Breast epithelium (tissue), 4 donors: ENCODE measurements at places on chromosomes 12 and 14. TPM values are rescaled to one million over a fixed set of nuclear protein-coding genes. Genes with fewer than 3 reads are reported as not detected.

- H3K36me3 ChIP-seq: no peaks in the 10 kb centered on the region
- no peak overlapping the region for H3K4me3 ChIP-seq
- H3K27me3 ChIP-seq: no peaks in the 10 kb centered on the region
- H3K27ac ChIP-seq: no peak overlapping the region
- no peak for DNase-seq
These were observed 140.6 kb downstream of the PDE3A start for GRCh38 chr12:20508962-20509361.

DNA sequence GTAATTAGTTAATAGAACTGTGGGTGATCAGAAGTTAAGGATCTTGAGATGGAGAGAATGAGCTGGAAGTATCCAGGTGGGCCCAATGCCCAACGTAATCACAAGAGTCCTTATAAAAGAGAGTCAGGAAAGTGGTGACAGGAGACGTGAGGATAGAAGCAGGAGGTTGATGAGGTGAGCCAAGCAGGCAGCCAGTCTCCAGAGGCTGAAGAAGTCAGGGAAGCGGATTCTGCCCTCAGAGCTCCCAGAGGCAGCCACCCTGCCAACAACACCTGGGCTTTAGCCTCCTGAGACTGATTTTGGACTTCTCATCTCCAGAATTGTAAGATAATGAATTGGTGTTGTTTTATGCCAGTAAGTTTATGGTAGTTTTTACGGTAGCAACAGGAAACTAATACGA lies 10.1 kb upstream of the SAV1 start:
- peaks cover 13% of the 10 kb centered on the region for H3K4me1 ChIP-seq
- no peak for DNase-seq
- no peaks in the 10 kb centered on the region for H3K36me3 ChIP-seq
- peak overlapping the region; percentile 90 for H3K27ac ChIP-seq
- no peaks in the 10 kb centered on the region for H3K27me3 ChIP-seq

GRCh38 chr14:91154851-91155625 lies 41.2 kb downstream of the DGLUCY start:
- H3K4me3 ChIP-seq: no peak overlapping the region
- DNase-seq: no peak
- H3K27ac ChIP-seq: no peak overlapping the region

DNA sequence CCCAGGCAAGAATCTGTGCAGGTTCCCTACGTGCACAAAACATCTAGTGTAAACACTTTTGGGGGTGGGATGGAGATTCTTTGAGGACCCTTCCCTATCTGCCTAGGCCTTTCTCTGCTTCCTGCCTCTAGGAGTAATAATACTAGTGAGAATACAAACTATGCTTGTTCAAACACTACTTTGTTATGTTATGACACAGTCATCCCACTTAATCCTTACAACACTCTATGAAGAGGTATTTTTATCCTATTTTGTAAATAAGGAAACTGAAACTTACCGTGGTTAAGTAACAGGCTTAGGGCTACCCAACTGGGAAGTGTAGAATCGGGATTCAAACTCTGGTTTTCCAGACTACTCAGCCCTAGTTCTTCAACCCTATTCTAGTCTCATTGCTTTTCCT lies 96.5 kb downstream of the KCNA5 start:
- no peaks in the 10 kb centered on the region for H3K27me3 ChIP-seq
- no peaks in the 10 kb centered on the region for H3K4me1 ChIP-seq
- no peak for DNase-seq
- H3K27ac ChIP-seq: no peak overlapping the region
- no peak overlapping the region for H3K4me3 ChIP-seq

The LBHD2 gene
- not detected for total RNA-seq

The ASIC1 gene
- total RNA-seq: 0.88 TPM

GRCh38 chr12:38664661-38665269 lies 240.6 kb downstream of the CPNE8 start:
- H3K27me3 ChIP-seq: no peaks in the 10 kb centered on the region
- no peak for DNase-seq
- H3K36me3 ChIP-seq: no peaks in the 10 kb centered on the region
- H3K27ac ChIP-seq: no peak overlapping the region
- H3K4me1 ChIP-seq: no peaks in the 10 kb centered on the region
- no peak overlapping the region for H3K4me3 ChIP-seq

DNA sequence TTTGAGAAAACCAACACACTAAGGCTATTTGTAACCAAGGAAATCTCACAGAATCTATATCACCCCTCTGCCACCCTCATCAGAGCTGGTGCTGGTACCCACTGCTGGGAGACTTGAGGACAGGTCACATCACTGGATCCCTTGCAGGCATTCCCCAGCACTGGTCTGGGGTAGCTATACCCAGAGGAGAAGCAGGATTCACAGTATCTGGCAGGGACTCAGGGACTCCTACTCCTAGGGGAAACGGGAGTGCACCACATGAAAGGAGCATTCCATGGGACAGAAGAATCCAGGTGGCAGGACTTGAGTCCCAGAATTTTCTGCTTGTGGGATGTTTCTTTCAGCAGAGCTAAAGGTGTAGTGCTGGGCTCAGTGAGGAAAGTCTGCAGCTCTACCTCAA lies 223.2 kb downstream of the ADGRD1 start:
- H3K27me3 ChIP-seq: no peaks in the 10 kb centered on the region
- no peak for DNase-seq
- H3K4me1 ChIP-seq: no peaks in the 10 kb centered on the region
- no peak overlapping the region for H3K4me3 ChIP-seq
- no peak overlapping the region for H3K27ac ChIP-seq
- no peaks in the 10 kb centered on the region for H3K36me3 ChIP-seq

- no peak for DNase-seq
- H3K27ac ChIP-seq: no peak overlapping the region
- no peak overlapping the region for H3K4me3 ChIP-seq
- no peaks in the 10 kb centered on the region for H3K36me3 ChIP-seq
- no peaks in the 10 kb centered on the region for H3K27me3 ChIP-seq
These were observed 361.0 kb downstream of the DPF3 start for GRCh38 chr14:72532686-72533454.

- H3K36me3 ChIP-seq: no peaks in the 10 kb centered on the region
- no peaks in the 10 kb centered on the region for H3K4me1 ChIP-seq
- H3K27me3 ChIP-seq: no peaks in the 10 kb centered on the region
These were observed 185.2 kb upstream of the TBX3 start for GRCh38 chr12:114868995-114869834.

GRCh38 chr12:69002969-69003368 lies 70.0 kb upstream of the CPM start:
- no peaks in the 10 kb centered on the region for H3K4me1 ChIP-seq
- no peak for DNase-seq
- no peak overlapping the region for H3K27ac ChIP-seq
- no peaks in the 10 kb centered on the region for H3K36me3 ChIP-seq
- H3K27me3 ChIP-seq: no peaks in the 10 kb centered on the region
- H3K4me3 ChIP-seq: no peak overlapping the region

GRCh38 chr12:38328306-38328895 lies 11.8 kb downstream of the ALG10B start:
- H3K27me3 ChIP-seq: no peaks in the 10 kb centered on the region
- H3K4me1 ChIP-seq: no peaks in the 10 kb centered on the region
- no peaks in the 10 kb centered on the region for H3K36me3 ChIP-seq
- DNase-seq: no peak

- no peaks in the 10 kb centered on the region for H3K4me1 ChIP-seq
- no peak for DNase-seq
- H3K27ac ChIP-seq: no peak overlapping the region
- H3K36me3 ChIP-seq: no peaks in the 10 kb centered on the region
- no peaks in the 10 kb centered on the region for H3K27me3 ChIP-seq
- no peak overlapping the region for H3K4me3 ChIP-seq
These were observed 211.6 kb upstream of the SFSWAP start for GRCh38 chr12:131499160-131499863.

DNA sequence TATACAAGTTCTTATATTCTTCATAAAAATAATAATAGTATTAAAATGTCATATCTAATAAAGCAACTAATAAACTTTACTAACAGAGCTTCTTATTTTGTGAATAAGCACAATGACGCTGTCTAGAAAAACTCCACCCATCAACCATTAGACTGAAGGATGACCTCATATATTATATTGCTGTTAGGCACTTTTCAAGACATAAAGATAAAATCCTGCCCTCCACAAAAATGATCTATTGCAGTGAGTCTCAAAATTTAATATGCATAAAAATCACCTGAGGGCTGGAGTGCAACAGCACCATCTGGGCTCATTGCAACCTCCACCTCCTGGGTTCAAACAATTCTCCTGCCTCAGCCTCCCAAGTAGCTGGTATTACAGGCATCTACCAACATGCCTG lies 20.1 kb downstream of the TM7SF3 start:
- no peak overlapping the region for H3K27ac ChIP-seq
- no peaks in the 10 kb centered on the region for H3K27me3 ChIP-seq
- no peak for DNase-seq
- no peaks in the 10 kb centered on the region for H3K4me1 ChIP-seq
- H3K4me3 ChIP-seq: no peak overlapping the region

- peak; percentile 59 for DNase-seq
- no peak overlapping the region for H3K4me3 ChIP-seq
- no peaks in the 10 kb centered on the region for H3K27me3 ChIP-seq
- no peaks in the 10 kb centered on the region for H3K4me1 ChIP-seq
- H3K36me3 ChIP-seq: no peaks in the 10 kb centered on the region
These were observed 11.9 kb upstream of the TMEM119 start for GRCh38 chr12:108609537-108610335.

DNA sequence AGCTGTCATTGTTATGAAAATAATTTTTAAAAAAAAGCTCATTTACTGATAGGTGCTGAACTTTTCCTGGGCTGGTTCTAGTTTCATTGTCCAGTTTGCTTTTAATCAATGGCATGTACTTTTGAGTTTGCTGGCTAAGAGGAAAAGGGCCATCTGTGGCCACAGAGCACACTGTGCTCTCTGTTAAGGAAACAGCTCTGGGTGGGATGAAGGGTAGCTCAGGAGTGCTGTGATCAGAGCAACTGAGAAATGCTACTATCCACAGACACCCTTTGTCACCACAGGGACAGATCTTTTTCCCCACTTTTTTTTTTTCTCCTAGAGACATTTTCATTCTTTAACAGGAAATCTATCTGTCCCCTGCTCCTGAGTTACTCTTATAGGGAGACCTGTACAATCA lies 387.1 kb upstream of the PRICKLE1 start:
- no peaks in the 10 kb centered on the region for H3K4me1 ChIP-seq
- H3K36me3 ChIP-seq: no peaks in the 10 kb centered on the region
- no peaks in the 10 kb centered on the region for H3K27me3 ChIP-seq

GRCh38 chr12:43816168-43816567 lies 10.1 kb upstream of the TWF1 start:
- no peak overlapping the region for H3K4me3 ChIP-seq
- DNase-seq: no peak
- no peaks in the 10 kb centered on the region for H3K27me3 ChIP-seq
- H3K27ac ChIP-seq: no peak overlapping the region
- no peaks in the 10 kb centered on the region for H3K4me1 ChIP-seq
- no peaks in the 10 kb centered on the region for H3K36me3 ChIP-seq

DNA sequence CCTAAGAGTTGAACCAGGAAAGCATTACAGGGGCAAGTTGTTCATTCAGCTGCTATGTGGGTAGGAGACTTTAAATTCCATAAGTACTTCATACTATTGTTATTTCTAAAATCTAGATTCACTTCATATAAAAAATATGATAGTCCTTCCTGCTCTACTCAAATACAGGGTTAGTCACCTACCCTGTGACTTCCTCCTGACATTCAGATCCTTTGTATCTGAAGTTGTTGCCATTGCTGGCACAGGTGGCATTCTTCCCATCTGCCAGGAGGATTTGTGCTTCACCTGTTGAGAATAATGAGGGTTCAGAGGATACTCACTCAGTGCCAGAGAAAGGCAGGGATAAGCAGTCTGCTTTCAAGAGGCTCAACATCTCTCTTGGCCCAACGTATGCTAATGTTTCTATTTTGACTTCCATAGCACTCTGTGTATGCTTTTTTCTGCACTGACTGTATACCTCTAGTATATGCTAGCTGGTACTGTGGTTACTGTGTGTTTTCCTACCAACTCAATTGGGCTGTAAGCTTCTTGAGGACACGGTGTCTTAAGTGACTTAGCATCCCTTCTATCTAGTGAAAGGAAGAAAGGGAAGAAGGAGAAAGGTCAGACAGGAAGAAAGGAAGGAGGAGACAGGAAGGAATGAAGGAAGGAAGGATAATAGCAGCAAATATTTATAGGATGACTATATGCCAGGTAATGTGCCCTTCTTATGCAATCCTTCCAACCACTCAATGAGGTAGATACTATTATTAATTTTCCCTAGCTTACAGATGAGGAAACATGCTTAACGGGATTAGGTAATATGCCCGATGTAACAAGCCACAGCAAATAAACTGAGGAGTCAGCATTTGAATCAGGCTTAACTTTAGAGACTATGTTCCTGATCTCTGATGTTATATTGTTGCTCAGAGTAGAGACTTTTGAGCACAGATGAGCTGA lies 38.5 kb upstream of the FGF6 start:
- peaks cover under 1% of the 10 kb centered on the region for H3K36me3 ChIP-seq
- no peak overlapping the region for H3K4me3 ChIP-seq
- no peaks in the 10 kb centered on the region for H3K27me3 ChIP-seq
- H3K4me1 ChIP-seq: no peaks in the 10 kb centered on the region
- H3K27ac ChIP-seq: no peak overlapping the region

The CHMP4A gene
- 85.0 TPM for total RNA-seq

GRCh38 chr12:66398931-66399910 lies 96.9 kb downstream of the HELB start:
- H3K27ac ChIP-seq: no peak overlapping the region
- H3K27me3 ChIP-seq: no peaks in the 10 kb centered on the region
- H3K4me1 ChIP-seq: no peaks in the 10 kb centered on the region
- no peak overlapping the region for H3K4me3 ChIP-seq

- no peaks in the 10 kb centered on the region for H3K36me3 ChIP-seq
- H3K4me1 ChIP-seq: no peaks in the 10 kb centered on the region
- no peak overlapping the region for H3K27ac ChIP-seq
These were observed 65.4 kb downstream of the PTPRB start for GRCh38 chr12:70571705-70572268.

GRCh38 chr12:46209914-46210872 lies 58.6 kb downstream of the SLC38A1 start:
- no peaks in the 10 kb centered on the region for H3K36me3 ChIP-seq
- no peaks in the 10 kb centered on the region for H3K4me1 ChIP-seq
- peak overlapping the region; percentile 83 for H3K27ac ChIP-seq

- H3K27ac ChIP-seq: peak overlapping the region; percentile 86
- DNase-seq: no peak
- H3K4me3 ChIP-seq: no peak overlapping the region
- H3K36me3 ChIP-seq: no peaks in the 10 kb centered on the region
- H3K27me3 ChIP-seq: no peaks in the 10 kb centered on the region
These were observed 122.0 kb downstream of the RAD51B start for GRCh38 chr14:67941456-67942018.

The PLBD1 gene
- total RNA-seq: 20.6 TPM

The LARP4 gene
- total RNA-seq: 61.9 TPM

GRCh38 chr12:116399055-116399454 lies 121.6 kb upstream of the MED13L start:
- no peaks in the 10 kb centered on the region for H3K36me3 ChIP-seq
- no peak overlapping the region for H3K27ac ChIP-seq
- no peak overlapping the region for H3K4me3 ChIP-seq
- H3K27me3 ChIP-seq: no peaks in the 10 kb centered on the region
- no peaks in the 10 kb centered on the region for H3K4me1 ChIP-seq
- DNase-seq: no peak

The CEBPE gene
- total RNA-seq: not detected
